AG04450 (cell line): ENCODE measurements at places on chromosomes 3 and 15.

DNA sequence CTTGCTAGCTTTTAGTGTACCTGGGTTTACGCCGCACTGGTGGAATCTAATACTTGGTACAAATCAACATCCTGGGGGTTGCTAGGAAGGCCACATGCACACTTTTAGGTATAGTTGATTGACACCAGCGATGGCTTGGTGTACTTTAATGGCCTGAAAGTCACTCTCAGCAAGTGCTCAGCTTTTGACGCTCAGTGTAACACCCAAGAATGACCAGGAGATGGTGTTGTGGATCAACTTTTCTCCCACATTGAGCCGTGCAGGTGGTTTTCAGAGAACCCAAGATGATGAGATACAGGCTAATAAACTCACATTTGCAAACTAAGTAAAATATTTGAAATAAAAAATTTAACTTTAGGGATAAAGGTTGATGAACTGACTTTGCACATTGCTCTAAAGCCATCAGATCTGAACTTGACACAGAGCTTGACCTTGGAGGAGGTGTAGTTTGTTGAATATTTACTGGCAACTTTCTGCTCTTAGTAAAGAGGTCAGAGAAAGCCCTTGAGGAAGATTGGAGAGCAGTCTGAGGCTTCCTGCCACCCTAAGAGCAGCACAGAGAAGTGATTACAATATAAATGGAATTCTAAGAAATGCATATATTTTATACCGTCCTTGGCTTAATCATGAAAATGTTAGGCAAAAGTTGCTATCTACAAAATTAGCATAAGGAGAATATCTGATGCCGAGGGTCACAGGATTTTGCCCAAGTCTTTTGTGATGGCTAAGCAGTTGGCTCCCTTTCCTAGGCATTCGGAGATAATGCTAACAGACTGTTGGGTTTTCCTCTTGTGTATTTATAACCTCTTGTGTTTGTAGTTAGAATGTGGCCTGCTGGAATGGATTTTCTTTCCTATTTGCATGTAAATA, 143.4 kb upstream of the RASGRP1 start:
- no peak for DNase-seq

- DNase-seq, result peak; percentile 57
Measured at GRCh38 chr3:187913617-187914033, 168.4 kb upstream of the BCL6 start.

DNA sequence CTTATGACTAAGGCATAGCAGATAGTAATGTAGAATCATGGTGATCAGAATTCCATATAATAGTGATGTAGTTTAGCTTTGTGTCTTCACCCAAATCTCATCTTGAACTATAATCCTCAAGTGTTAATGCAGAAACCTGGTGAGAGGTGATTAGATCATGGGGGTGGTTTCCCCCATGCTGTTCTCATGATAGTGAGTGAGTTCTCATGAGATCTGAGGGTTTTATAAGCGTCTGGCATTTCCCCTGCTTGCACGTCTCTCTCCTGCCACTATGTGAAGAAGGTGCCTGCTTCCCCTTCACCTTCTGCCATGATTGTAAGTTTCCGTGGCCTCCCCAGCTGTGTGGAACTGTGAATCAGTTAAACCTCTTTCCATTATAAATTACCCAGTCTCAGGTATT, 138.7 kb upstream of the CBLB start:
- no peak for DNase-seq

DNA sequence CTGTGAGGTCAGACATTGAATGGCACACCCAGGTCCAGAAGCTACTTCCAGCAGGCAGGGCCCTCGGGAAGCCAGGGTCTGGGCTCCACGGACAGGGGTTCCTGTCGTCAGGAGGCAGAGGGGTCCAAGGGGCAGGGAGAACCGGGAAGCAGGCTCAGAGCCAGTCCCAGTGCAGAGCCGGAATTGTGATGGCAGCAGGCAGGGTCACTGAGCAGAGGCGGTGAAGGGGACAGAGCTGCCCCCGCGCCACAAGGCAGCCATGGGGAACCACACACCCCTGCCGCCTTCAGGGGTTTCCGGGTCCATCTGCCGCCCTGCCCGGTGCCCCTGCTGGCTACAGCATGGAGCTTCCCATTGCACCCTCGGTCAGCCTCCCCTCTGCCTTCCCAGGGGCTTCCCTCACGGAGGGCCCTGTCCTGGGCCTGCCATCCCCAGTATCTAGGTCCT, 136.9 kb downstream of the NSMCE3 start:
- no peak for DNase-seq
